ENCODE measurements at places on chromosomes 1 and 21. TPM values are rescaled to one million over a fixed set of nuclear protein-coding genes. Genes with fewer than 3 reads are reported as not detected.

PALMD gene
- 189 TPM for polyA plus RNA-seq

NPPB gene
- polyA plus RNA-seq, result 1.1 TPM

DNA sequence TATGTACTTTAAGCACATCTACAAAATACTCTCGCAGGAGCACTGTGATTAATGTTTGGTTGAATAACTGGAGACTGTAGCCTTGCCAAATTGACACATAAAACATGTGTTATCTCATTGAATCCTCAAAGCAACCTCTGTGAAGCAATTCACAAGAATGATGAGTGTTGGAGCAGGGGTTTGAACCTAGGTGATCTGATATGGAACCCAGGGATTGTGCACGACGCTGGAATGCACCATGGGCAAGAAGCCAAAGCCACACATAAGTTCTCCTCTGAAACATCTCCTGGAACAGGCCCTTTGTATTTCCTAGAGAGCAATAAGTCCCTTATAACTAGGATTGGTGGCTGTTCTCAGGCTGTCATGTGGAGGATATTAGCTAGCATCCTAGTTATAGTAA is 124.6 kb upstream of the IVNS1ABP start:
- no peaks in the 10 kb centered on the region for H3K36me3 ChIP-seq
- DNase-seq, result peak; percentile 80
- H3K27me3 ChIP-seq, result no peaks in the 10 kb centered on the region
- peaks cover 24% of the 10 kb centered on the region for H3K4me1 ChIP-seq

GRCh38 chr1:79726911-79727310 is 720.4 kb upstream of the ADGRL4 start:
- H3K36me3 ChIP-seq, result no peaks in the 10 kb centered on the region
- H3K27me3 ChIP-seq, result no peaks in the 10 kb centered on the region
- no peaks in the 10 kb centered on the region for H3K4me1 ChIP-seq
- no peak for DNase-seq
- no peak overlapping the region for H3K27ac ChIP-seq

DNA sequence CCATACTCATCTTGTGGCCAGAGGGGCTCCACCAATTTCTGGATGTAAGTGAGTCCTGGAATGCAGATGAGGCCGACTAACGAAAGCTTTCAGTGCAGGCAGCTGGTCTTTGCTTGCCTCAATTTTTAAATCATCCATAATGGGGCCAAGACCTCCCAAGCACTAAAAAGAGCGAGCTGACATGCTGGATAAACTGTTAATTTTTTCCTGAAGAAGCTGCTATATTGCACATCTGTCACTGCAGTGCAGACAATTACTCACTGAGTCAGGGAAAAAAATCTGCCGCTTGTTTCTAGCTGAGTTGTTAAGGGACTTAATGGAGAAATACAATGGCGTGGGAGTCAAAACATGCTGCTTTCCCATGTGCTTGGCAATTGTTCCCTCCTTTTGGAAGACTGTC is 205.5 kb downstream of the GPATCH2 start:
- H3K4me1 ChIP-seq, result no peaks in the 10 kb centered on the region
- H3K4me3 ChIP-seq, result no peak overlapping the region
- H3K36me3 ChIP-seq, result no peaks in the 10 kb centered on the region
- no peaks in the 10 kb centered on the region for H3K27me3 ChIP-seq

- H3K36me3 ChIP-seq, result no peaks in the 10 kb centered on the region
- peaks cover 38% of the 10 kb centered on the region for H3K4me1 ChIP-seq
- no peak overlapping the region for H3K27ac ChIP-seq
Measured at GRCh38 chr1:210373878-210374599, 45.3 kb downstream of the HHAT start.

GRCh38 chr1:18629659-18630510 is 761 bp upstream of the PAX7 start:
- H3K4me1 ChIP-seq, result no peaks in the 10 kb centered on the region
- DNase-seq, result no peak
- peaks cover 67% of the 10 kb centered on the region for H3K27me3 ChIP-seq
- no peaks in the 10 kb centered on the region for H3K36me3 ChIP-seq
- no peak overlapping the region for H3K27ac ChIP-seq

DNA sequence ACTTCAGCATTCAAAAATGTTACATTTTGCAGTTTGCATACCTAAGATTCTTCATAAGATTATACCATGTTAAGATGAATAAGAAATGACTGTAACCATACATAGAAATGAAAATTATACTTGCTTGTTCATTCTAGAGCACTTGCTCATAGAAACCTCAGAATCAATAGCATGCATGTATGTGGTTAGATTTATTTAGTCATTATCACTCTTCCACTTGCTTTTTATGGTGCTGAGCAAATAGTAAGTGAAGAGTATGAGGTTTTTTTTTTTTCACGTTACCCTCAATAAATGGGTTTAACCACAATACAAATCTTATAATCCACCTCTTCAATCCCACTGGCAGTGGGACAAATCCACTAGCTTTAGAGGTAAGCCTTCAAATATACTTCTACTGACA is 84.7 kb downstream of the LRRC53 start:
- no peak overlapping the region for H3K27ac ChIP-seq
- no peaks in the 10 kb centered on the region for H3K27me3 ChIP-seq
- no peak for DNase-seq
- no peaks in the 10 kb centered on the region for H3K4me1 ChIP-seq
- no peaks in the 10 kb centered on the region for H3K36me3 ChIP-seq
